Stimulated activated CD4-positive, alpha-beta T cell treated with anti-CD3 and anti-CD28 coated beads, Interleukin-15, amount 100 ng/mL, for 1 hour (primary cell): ENCODE measurements at places on chromosomes 6 and 20.

DNA sequence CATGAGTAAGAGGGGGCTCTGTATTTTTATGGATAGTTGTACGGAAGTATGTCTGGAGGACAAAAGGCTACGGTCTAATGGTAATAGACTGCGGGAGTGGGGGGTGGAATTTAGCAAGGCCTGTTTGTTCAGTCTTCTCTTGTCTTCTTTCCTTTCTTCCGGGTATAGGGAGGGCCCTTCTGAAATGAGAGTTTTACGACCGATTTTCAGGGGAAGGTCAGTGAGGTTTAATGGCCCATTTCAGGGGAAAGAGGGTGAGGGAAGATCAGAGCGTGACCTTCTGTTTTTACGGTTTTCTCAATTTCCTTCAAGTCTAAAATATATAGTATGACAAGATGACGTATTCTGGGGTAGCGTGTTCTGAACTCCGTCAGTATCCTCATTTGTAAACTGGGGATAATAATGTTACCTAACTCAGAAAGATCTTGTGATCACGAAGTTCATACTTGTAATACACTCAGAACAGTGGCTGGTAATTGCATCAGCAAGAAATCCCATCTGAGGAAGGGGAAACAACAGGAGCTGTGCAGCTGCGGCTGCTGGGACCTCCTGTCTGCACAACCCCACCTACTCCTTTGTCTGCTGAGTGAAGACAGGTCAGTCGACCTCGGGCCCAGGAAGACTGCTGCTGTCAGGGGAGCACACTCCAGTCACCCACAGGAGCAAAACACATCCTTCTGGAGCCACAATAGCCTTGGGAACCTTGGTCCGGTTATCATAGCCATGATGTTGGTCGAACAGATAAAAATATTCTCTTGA, 90.4 kb downstream of the MAP3K7 start:
- no peak for DNase-seq

- no peak for DNase-seq
These were observed 32.4 kb downstream of the JPH2 start for GRCh38 chr20:44154521-44155001.

DNA sequence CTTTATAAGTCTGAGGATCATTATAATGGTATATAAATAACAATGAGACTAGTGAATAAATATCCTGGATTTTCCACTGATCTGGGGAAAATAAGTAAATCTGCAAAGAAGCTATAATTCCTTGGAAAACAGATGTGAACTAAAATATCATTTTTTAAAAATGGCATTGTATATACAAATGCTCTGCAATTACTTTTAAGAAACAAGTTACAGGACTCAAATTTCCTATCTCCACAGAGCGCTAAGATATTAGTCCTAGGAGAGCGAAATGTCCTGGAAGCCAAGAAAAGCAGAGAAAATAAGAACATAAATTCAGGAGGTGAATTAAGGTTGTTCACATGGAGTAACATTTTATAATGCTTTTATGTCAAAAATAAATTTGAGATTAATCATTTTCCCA, 61.3 kb downstream of the PRKN start:
- no peak for DNase-seq

DNA sequence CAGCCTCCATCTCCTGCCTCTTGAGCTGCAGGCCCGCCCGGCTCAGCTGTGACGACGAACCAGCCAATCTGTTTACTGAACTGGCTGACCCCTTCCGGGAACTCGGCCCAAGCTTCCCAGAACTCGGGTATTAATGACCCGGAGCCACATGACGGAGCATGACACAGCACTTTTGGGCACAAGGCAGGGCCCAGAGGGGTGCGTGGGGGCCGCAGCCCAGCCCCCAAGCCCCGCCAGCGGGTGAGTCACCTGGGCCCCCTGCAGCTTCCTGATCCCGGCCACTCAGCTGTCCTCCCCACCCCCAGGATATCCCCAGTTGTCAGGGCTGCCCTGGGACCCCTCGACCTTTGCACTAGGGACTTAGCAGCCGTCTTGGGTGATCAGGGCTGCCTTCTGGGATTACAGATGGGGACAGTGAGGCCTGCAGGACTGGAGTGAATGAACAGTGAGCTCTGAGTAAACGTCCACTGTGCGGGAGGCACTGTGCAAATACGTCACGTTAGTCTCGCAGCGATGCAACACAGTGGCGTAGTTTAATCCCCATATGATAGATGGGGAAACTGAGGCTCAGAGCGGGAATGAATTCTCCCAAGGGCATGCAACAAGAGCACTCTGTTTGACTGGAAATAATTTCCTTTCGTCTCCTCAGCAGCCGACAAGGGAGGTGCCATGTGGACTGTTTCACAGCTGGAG, 102.1 kb downstream of the CEBPB start:
- no peak for DNase-seq

DNA sequence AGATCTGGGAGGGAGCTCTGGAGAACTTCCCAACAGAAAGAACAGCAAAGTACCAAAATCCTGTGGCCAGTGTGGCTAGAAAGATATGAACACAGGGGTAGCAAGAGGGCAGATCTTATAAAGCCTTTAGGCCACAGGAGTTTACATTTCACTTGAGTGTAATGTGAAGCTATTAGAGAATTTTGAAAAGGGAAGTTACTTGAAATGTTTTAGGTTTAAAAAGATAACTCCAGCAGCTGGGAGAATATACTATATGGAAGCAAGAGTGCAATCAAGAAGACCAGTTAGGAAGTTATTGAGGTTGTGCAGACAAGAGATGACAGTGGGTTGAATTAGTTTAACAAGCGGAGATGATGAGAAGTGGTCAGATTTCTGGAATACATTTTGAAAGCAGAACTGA, 7.9 kb downstream of the SUPT3H start:
- no peak for DNase-seq

- DNase-seq = no peak
These were observed 1.6 kb upstream of the NCOA7 start for GRCh38 chr6:125789167-125789566.

GRCh38 chr6:113763876-113764275, 93.3 kb upstream of the MARCKS start:
- DNase-seq = no peak

DNA sequence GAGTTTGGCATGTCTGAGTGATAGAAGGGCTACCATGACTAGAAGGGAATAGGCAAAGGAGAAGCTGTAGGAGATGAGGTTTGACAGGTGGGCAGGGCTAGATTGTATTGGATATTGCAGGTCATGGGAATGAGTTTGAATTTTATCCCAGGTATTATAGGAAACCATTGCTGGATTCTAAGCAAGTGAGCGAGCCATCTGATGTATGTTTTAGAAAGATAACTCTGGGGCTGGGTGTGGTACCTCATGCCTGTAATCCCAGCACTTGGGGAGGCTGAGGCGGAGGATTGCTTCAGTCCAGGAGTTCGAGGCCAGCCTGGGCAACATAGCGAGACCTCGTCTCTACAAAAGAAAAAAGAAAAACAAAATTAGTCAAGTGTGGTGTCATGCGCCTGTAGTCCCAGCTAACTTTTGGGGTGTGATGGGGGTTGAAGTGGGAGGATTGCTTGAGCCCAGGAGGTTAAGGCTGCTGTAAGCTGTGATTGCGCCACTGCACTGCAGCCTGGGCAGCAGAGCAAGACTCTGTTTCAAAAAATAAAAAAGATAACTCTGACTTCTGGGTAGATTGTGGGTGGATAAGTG, 16.9 kb downstream of the STK4 start:
- DNase-seq = no peak

DNA sequence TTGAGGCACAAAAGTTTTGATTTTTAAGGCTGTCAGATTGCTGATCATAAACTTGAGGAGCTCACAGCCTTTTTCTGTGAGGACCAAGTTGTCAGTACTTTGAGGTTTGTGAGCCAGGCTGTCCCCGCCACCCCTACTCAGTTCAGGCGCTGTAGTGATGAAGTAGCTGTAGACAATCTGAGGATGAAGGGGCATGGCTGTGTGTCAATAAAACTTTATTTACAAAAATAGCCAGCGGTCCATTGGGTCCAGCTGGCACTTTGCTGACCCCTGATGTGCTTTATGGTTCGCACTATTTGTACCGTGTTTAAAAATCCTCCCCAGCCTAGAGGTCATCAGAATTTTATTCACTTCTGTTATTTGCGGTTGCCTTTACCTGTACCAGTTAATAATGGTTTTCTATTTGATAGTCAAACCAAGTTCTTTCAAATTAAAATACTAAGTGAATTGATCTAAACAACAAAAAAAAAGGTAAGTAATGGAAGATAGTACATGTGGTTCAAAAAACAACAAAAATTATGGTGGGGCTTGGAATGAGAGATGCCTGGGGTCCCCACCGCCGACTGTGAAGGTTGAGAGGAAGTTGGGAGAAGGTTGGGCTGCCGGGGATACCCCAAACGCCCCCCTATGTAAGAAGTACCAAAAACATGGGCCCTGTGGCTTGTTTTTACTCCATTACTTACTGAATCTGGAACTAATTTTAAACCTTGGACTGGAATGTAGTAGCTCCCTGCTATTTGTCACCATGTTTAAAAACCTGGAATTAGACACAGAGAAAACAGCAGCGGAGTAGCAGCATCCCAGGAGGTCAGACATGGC, 123.6 kb downstream of the SYCP2 start:
- no peak for DNase-seq

- DNase-seq = no peak
These were observed 476.3 kb downstream of the PRKN start for GRCh38 chr6:162251257-162251656.

DNA sequence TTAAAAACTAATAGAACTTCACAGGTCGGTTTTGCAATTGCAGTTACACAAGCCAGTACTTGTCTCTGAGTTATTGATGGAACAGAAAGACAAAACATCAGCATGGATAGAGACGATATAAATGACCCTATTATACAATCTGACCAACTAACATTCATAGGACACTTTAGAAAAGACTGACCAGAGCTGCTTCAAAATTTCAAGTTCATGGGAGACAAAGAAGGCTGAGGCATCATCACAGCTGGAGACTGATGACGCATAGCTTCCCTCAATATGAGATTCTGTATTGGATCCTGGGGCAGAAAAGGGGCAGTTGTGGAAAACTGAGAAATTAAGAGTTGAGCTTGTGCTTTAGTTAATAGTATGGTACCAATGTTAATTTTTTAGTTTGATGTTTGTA, 174.0 kb downstream of the THBS2 start:
- no peak for DNase-seq

DNA sequence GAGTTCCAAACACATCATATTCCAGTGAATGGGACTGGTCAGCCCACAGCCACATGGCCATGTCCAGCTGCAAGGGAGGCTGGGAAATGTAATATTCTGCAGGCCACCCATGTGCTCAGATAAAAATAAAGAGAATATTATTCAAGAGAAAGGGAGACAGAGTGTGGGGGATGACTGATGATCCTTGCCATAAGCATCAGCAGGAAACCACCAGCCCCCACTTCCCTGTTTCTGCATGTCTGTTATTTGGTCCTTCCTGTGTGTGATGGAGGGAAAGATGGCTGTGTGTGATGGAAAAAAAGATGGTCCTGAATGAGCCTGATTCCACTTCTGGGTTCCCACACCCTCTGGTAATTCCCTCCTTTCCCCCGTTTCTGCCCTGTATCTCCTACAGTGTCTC, 13.1 kb upstream of the RSPO4 start:
- no peak for DNase-seq

GRCh38 chr6:81158956-81159355, 593.5 kb downstream of the TENT5A start:
- DNase-seq = no peak

- DNase-seq = peak; percentile 9
These were observed 27.7 kb downstream of the TFEB start for GRCh38 chr6:41707565-41708200.

DNA sequence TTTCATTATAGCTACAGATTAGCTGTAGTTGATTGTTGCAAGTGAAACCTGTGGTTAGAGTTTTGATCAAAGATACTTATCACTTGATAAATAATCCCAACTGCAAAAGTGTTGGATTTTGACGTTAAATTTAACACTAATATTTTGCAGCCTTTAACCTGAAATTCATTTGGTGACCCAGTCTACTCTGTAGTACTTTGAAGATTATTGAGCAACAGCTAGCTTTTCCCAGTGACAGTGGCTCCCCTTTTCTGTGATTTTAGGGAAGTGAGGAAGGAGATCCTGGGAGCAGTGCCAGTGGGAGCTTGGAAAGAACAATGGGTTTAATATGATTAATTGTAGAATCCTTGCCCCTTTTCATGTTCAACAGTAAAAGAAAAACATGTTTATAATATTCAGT, 76.9 kb downstream of the NCOA3 start:
- DNase-seq = no peak

DNA sequence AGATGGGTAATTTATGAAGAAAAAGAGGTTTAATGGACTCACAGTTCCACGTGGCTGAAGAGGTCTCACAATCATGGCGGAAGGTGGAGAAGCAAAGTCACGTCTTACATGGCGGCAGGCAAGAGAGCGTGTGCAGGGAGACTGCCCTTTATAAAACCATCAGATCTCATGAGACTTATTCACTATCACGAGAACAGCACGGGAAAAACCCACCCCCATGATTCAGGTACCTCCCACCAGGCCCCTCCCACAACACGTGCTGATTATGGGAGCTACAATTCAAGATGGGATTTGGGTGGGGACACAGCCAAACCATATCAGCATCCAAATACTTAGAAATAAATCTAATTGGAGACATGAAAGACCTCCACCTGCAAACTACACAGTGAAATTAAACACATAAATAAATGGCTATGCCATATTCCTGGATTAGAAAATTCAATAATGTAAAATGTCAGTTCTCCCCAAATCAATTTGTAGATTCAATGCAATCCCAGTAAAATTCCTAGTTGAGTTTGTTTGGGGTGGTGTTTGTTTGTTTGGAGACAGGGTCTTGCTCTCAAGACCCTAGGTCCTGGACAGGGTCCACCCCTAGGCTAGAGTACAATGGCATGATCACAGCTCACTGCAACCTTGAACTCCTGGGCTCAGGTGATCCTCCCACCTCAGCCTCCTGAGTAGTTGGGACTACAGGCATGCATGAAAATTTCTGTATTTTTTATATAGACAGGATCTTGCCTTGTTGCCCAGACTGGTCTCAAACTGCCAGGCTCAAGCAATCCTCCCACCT, 101.6 kb downstream of the TAF4 start:
- no peak for DNase-seq

DNA sequence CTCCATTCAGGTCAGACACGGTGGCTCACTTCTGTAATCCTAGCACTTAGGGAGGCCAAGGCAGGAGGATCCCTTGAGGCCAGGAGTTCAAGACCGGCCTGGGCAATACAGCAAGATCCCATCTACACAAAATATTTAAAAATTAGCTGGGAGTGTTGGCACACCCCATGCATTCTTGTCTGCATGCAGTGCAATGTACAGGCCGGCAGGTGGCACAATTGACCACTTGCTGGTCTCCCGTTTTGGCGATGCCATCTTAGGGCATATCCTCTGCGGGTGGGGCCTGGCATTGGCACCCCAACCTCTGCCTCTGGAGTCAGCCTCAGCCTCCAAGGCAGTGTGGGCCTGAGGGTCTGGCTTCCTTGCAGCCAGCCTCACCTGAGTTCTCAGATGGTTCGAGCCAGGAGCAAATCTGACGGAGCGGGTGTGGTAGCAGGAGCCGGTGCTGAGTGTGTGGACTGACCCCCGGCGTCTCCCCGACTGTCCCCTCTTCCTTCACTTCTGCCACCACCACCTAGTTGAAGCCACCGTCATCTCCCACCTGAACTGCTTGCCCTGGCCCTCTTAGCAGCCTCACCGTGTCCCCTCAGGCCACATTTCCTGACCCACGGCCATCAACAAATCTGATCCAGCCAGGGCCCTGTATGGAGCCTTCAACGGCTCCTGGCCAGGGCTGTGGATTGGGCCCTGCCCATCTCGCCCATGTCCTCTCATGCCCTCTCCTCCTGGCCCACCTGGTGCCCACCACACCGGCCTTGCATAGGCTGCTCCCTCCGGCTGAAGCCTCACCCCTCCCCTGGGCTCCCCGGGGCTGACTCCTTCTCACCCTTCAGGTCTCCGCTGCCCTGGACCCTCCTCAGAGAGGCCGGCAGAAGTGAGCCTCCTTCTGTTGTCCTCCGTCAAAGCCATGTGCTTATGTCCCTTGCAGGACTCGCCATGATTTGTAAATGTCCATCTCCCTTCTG, 44.0 kb downstream of the EFCAB8 start:
- DNase-seq = peak; percentile 56
